Neural crest cell (in vitro differentiated cells): ENCODE measurements at places on chromosomes 6 and 20. TPM values are rescaled to one million over a fixed set of nuclear protein-coding genes. Genes with fewer than 3 reads are reported as not detected.

TNFRSF21 gene
- 16.4 and 19.8 TPM in 2 replicates for total RNA-seq

OOEP gene
- not detected in 2 replicates for total RNA-seq

CASS4 gene
- total RNA-seq = 0.14 and 0.16 TPM in 2 replicates

DEFB110 gene
- total RNA-seq = not detected in 2 replicates

FOXS1 gene
- not detected in 2 replicates for total RNA-seq

LINC00237 gene
- total RNA-seq = not detected in 2 replicates

PAK5 gene
- total RNA-seq = 1.8 and 2.0 TPM in 2 replicates

NOX3 gene
- not detected in 2 replicates for total RNA-seq

DNA sequence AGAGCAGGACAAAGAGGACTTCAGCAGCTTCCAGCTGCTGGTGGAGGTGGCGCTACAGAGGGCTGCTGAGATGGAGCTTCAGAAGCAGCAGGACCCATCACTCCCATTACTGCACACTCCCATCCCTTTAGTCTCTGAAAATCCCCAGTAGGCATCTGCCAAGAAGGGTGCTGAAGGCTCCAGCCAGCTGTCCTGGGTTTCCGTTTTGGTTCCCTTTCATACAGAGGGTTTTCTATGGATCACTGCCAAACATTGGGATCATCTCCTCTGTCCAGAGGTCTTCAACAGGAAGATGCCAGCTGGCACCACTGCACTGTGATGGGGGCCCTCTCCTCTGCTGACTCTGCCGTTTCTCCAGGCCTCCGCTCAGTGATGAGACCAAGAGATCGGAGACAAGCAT is 14.3 kb upstream of the RAB5IF start:
- no peak for DNase-seq

DNA sequence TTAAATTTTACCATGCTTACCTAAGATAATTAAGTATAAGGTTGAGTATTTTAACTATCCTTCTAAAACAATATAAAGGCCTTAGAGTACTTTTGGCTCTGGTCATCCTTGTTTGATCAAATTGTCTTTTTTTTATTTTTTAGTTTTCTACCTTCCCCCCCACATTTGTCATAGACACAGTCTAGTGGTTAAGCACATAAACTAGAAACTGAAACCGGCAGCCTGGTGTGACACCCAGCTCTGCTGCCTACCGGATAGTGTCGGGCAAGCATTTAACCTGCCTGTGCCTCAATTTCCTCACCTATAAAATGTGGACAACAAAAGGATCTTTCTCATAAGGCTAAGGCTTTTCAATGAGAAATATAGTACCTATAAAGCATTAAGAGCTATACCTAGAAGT is 21.6 kb upstream of the TULP4 start:
- DNase-seq = no peak

- DNase-seq = no peak
Measured at GRCh38 chr6:38391206-38391605, 248.5 kb downstream of the BTBD9 start.

DNA sequence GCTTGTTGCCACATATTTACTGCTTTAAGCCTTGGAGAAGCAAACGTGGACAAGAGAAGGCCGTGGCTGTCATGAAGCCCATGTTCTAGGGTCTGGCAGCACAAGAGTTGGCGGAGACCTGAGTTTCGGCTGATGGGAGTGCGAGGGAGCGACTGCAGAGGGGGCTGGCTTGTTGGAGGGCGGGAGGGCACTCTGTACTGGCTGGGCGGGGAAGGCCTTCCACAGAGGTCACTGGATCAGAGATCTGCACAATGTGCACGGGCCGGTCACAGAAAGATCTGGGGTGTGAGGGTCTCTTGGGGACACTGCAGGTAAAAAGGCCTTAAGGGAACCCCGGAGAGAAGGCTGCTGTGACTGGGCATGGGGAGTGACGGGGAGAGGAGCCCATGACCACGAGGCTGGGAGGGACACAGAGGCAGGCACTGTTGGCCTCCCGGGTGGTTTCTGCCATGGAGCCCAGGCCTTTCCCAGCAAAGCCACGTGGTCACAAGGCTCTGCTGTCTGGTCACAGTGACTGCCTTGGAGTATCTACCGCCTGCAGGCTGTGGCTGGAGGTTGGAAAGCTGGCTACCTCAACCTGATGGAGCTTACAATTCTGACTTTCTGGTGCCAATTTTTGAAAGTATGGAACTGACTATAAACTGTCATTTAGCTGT is 23.8 kb downstream of the FOXC1 start:
- no peak for DNase-seq

- no peak for DNase-seq
Measured at GRCh38 chr20:44491635-44492395, 16.1 kb downstream of the TTPAL start.

DNA sequence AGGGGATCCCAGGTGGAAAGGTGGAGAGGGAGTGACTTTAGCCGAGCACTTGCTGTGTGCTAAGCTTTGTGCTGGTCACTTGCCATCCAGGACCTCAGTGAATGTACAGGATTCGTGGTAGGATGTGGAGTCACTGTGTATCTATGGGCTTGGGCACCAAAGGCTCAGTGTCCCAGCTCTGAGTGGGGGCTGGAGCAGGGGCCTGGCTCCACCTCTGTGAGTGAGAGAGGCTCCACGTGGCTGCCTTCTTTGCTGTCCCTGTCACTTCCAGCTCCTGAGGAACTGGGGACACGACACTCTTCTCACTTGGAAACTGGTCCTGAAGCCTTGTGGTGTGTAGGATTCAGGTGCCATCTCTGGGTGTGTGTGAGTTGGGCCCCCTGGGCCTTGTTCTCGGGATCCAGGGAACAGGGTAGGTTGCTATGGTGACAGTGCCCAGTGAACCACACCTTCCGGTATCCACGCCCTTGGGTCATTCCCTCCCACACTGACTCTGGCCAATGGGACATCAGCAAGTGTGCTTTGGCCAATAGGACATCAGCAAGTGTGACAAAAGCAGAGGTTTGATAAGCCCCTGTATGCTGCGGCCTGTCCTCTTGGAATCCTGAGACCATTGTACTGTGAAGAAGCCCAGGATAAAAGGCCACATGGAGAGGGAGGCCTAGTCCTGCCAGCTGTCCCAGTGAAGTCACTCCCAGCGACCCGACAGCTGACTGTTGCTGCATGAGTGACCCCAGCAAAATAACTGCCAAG is 87.7 kb downstream of the CDH22 start:
- peak; percentile 22 for DNase-seq

DNA sequence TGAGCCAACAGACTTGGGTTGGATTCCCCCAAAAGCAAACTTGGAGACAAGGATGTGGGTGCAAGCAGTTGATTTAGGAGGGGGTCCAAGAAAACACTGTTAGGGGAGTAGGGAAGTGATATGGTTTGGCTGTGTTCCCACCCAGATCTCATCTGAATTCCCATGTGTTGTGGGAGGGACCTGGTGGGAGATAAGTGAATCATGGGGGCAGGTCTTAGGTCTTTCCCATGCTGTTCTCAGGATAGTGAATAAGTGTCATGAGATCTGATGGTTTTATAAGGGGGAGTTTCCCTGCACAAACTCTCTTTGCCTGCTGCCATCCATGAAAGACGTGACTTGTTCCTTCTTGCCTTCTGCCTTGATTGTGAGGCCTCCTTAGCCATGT is 542.6 kb downstream of the DHX35 start:
- DNase-seq = no peak

DNA sequence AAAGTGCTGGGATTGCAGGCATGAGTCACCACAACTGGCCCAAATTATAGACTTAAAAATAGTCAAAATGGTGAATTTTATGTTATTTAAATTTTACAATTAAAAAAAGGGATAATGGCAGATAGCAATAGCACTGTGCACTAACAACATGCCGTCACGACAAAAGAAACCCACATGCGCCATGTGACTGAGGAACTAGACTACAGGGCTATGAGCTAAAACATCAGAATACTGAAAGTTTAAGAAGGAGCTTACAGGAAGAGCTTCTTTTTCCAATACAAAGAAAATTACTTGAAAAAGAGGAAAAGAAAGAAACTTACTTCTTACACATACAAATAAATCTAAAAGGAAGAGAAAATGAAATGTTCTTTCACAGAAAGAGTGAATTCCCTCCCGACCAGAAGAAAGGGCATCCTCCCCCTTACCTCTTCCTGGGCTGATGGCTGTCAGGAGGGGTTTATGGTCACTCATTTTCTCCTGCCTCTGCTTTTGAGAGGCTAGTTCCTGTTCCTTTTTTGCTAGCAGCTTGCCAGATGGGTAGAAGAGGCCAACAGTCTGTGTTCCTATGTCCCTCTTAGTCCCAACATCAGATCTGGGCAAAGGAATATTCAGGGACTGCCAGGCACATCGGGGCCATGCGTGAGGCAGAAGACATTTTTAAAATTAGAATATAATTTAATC is 54.5 kb downstream of the DZANK1 start:
- no peak for DNase-seq

DNA sequence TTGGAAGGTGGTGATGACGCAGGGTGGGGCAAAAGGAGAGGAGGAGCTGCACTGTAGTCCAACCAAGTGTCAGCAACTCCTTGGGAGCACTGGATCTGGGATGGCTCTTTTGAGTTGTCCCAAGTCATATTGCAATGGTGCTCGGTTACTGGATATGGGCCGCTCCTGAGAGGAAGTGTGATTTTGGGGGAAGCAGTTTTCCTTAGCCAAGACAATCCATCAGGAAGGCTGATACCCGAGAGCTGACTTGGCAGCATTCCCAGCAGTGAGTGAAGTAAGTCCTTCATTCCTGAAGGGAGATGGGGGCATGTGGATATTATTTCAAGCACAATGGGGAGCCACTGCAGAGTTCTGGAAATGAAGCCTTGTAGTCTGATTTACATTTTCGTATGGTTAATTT is 354.1 kb downstream of the RFPL4B start:
- DNase-seq = no peak

- DNase-seq = peak; percentile 82
Measured at GRCh38 chr20:35303735-35304491, 11.7 kb upstream of the FAM83C start.

DNA sequence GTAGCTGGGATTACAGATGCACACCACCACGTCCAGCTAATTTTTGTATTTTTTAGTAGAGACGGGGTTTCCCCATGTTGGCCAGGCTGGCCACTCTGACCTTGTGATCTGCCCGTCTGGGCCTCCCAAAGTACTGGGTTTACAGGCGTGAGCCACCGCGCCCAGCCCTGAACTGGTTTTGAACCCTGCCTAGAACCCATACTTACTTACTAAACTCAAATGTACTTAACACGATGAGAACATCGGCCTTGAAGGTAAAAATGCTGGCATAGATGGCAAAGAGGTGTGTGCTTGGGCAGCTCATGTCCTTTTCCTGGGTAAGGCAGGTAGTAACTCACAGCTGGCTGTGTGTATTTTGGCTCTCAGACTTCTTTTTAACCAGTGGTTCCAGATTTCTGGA is 3.2 kb upstream of the ARMC12 start:
- no peak for DNase-seq

GRCh38 chr6:146613947-146614346 is 15.2 kb downstream of the ADGB start:
- no peak for DNase-seq

DNA sequence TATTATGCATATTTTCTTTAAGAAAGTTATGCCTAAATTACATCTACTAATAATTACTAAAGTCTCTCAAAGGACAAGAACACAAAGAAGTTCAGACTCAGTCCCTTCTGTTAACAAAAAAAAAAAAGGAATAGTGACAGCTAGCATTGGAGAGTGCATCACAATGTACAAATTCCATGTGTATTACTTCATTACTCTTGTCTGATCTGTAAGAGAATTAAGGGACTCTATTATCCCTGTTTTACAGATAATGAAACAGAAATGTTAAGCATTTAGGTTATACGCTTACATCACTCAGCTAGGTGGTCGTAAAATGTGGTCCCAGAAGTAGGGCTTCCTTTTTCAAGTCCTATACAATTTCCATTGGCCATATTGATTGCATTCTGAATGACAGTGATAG is 17.2 kb upstream of the VNN1 start:
- DNase-seq = no peak

GRCh38 chr6:37551867-37552266 is 52.2 kb upstream of the CCDC167 start:
- DNase-seq = no peak

DNA sequence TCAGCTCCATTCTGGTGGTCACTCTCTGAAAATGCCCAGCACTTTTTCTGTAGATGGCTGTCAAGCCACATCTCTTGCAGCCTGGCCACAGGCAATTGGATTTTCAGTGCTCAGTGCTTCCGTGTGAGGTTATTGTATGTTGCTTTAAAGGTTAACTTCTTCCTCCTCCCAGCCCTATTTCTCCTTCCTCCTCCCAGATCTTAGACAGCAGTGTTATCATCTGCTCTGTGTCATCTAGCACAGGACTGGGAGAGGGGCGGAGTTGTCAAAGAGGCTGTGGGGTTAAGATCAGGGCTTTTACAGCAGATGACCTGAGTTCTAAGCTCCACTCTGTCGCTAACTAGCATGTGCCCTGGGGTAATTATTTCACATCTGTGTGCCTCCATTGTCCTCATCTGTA is 129.0 kb downstream of the PHACTR3 start:
- DNase-seq = no peak

- DNase-seq = no peak
Measured at GRCh38 chr6:132459605-132459952, 53.3 kb downstream of the STX7 start.

DNA sequence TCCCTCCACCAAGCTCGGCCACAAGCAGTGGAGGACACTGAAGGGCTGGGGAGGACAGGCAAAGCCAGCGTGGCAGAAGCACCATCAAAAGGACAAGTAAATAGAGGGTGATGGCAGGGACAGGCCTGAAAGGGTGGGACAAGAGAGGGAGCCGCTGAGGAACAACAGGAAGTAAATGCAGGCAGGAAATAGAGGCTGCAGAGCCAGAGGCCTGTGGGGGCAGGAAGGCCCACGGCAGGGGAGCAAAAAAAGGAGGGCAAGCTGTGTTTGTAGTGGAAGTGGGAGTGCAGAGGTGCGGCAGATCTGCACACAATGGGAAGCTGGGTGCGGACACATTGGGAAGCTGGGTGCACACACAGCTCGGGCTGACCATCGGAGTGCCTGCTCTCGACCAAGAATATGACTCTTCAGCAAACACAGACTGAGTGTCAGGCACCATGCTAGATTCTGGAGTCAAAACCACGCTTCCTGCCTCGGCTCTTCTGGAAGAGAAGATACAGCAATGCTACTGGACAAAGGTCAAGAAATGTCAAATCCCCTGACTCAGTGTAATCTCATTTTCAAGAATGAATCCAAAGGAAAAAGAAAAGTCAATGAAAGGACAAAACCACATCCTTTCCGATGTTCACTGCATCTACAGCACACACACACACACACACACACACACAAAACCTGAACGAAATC is 40.4 kb upstream of the RAB22A start:
- no peak for DNase-seq

DNA sequence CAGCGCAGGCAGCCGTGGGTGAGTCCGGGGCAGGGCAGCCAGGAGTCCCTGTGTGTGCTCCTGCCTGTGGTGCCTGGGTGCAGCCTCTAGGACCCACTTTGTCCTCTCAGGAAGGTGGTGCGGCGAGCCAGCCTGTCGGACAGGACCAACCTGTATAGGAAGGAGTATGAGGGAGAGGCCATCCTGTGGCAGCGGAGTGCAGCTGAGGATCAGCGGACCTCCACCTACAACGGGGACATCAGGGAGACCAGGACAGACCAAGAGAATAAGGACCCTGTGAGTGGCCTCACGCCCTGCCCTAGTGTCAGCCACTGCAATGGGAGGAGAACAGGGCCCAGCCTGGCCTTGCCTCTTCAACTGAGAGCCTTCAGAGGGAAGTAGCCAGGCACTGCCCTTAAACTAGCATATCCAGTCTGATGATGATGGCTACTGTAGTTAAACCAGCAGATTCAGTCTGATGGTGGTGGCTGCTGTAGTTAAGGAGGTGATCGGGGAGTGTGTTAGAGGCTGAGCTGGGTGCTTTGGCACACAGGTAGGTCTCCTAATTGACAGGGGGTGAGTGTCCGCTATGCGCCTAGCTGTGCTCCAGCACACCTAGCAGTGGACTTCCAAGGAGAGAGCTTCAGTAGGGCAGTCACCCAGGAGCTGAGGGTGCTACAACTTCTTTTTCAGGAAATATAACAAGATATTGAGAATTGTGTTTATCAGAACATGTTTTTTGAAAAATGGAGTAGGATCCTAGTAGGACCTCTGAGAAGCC is 18.1 kb upstream of the FAM83D start:
- DNase-seq = no peak
